Stimulated activated CD4-positive, alpha-beta T cell treated with anti-CD3 and anti-CD28 coated beads, TNF-alpha, amount 100 ng/mL, for 4 hours (primary cell): ENCODE measurements at places on chromosomes 4 and X.

DNA sequence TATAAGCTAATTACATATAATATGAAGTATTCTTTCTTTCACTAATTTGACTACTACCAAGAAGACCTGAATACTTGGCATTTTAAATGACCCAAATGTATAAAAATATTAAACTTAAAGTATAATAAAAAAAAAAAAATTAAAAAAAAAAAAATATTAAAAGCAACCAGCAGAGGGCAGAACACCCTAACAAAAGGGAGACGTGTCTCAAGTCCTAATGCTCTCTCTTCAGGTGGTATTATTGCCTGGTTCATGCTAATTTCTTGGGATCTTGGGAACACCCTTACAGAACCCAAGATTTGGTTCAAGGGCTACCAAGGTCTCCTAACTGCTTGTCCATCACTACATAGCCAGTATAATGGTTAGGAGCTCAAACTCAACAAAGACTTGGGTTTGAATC lies 754.8 kb downstream of the RAB28 start:
- no peak for DNase-seq

DNA sequence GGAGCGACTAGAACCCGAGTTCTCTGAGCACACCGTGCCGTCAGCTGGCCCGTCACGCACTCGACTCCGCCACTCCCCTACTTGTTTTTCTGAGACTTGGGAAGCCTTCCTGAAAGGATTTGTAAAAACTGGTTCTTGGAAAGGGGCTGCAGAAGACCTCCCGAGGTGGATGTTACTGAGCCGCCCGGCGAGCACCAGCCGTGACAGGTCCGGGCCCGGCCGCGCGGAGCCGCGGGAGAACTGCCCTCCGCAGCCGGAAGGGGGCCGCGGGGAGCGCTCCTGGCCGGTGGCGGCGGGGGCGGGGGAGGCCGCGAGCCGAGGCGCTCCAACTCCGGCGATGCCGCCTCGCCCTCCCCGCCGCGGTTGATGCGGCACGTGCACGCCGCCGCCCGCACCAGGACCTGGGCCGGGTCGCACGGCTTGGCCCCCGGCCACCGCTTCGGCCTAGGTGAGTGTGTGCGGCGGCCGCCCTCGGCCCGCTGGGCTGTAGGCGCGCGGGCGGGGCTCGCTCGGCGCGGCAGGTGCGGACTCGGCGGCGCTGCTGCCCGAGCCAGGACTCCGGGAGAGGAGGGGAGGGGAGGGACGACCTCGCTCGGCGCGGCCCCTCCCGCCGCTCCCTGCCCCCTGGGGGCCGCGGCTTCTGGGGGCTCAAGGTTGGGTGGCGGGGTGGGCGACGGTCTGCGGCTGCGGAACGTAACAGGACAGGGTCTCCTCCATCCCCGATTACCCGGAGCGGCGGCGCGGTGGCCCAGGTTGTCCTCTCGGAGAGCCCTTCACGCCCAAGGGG lies 1.7 kb downstream of the SPRY1 start:
- no peak for DNase-seq

GRCh38 chrX:31931225-31931624 lies 859.4 kb upstream of the FTHL17 start:
- no peak for DNase-seq

GRCh38 chr4:125572601-125573000 lies 257.8 kb downstream of the FAT4 start:
- no peak for DNase-seq

DNA sequence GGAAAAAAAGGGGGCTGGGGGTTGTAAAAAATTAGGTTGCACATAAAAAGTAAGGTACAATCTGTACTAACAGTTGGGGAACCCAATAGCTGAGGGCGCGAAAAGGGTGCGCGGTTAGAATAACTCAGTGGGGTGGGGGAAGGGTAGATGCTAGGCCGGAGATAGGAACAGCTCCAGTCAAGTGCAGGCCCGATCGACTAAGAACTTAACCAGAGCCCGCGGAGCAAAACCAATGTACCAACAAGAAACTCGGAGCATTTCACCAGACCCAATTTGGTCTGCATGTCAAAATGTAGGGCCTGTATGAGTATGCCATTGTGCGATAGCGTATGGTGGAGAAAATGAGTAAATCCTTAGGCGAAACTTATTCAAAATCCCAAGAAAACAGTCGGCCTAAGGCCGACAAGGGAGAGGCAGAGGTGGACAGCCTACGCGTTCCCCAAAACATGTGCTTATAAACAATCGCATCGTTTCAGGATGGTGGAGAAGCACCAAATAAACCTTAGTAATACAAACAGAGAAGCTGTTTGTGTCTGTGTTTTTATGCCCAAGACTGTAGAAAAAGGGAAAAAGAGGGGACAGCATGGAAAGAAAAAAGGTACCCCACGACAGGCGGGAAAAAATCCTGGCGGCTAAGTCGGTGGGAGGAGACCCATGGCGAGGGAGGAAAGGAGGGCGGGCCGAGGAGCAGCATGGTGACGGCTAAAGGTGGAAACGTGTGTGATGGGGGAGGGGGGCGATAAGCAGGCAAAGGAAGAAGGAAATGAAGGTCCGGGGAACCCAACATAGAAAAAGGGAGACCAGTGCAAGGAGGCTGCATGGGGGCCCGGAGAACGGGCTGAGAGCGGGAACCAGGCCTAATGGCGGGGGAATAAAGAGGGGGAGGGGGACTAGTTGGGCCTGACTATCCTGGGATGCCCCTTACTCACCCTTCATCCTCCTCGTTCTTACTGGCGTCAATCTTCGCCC lies 990 bp downstream of the HNRNPD start:
- DNase-seq = peak; percentile 50

- DNase-seq = no peak
These were observed 587.9 kb downstream of the TLL1 start for GRCh38 chr4:166460769-166461550.

DNA sequence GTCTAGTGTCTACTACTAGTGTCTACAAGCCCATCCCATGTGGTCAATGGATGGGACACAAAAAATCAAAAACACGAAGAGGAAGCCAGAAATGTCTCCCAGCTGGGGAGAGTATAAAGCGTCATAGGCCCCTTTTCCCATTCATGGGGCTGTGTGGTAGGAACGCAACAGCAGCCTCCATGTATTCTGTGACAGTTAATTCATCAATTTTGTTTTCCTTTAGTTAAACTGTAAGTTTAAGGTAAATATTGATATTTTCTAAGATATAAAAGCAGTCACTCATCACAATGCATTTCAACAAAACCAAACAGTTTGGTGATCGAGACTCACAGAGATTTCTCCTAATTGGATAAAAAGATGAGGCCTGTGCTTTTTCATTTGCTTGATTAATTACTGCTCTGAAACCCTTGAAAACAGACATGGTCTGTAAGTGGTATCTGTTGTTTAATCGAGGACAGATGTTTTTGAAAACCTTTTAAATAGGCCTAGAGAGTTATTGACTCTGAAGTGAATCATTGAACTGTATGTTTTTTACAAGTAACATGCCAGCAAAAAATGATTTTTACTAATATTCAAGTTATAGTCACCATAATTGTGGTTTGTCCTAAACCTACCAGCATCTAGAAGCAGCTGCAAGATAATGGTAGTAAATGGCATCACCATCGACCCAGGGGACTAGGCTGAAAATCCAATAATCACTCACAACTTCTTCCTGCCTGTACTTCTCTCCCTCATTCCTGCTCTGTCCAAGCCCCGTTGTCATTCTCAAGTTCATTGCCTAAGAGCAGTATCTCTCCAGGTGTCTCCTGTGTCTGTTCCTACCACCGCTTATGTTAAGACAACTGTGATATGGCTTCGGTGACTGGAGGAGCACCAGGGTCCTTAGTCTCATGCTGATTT lies 87.7 kb upstream of the SHISA3 start:
- no peak for DNase-seq

DNA sequence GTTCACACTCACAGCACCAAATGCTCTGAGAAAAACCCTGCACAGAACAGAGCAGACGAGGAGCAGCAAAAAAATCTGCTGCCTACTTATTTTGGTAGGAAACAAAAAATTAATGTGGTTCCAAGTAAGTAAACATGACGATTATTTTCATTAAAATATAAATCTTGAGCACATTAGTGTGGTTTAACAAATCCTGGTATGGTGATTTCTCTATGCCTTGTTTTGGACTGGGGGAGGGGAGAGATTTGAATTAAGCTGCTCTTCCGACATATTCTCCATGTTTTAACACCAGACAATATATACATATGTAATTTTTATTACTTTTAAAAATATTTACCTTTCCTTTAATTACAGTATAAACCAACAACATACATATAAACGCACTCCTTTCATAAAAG lies 1.8 kb downstream of the CAMK2D start:
- no peak for DNase-seq

DNA sequence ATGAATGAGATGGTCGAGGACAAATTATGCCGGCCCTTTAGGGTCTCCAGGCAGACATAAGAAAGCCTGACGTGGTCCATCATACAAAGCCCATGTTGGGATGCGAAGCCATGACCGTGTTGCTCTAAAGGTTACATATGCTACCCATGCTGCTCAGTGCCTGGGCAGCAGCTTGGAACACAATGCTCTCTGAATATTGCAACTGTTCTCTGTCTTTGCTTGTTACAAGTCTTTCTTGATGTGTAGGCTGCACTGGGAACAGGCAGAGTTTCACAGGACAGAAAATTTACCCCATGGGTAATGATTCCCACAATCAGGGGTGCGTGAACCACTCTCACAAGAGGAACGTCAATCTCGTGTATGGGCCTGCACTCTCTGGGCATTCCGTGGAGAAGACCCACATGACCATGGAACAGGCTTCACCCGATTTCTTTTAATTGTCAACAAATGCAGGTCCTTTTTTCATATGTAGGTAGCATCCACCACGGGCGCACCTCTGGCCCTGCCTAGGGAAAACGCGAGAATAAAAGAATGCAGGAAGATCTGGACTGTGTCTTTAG lies 66.3 kb downstream of the NBDY start:
- no peak for DNase-seq

- no peak for DNase-seq
These were observed 62.0 kb downstream of the CCSER1 start for GRCh38 chr4:90189178-90189577.

DNA sequence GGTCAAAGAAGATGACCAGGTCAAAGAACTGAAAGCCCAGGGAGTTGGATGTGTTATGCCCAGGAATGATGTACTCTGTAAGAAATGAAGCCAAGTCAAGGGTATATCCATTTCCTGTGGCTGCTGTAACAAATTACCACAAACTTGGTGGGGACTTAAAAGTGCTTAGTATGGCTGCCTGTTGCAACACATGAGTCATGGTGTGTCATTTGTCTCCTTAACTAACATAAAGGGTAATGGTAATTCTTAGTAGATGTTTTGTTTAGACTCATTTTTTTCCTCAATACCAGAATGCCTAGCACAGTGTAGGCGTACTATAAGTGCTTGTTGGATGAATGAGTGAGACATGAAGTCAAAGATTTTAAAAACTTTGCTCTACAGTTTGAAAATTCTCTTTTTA lies 45.7 kb downstream of the SYTL5 start:
- DNase-seq = no peak

DNA sequence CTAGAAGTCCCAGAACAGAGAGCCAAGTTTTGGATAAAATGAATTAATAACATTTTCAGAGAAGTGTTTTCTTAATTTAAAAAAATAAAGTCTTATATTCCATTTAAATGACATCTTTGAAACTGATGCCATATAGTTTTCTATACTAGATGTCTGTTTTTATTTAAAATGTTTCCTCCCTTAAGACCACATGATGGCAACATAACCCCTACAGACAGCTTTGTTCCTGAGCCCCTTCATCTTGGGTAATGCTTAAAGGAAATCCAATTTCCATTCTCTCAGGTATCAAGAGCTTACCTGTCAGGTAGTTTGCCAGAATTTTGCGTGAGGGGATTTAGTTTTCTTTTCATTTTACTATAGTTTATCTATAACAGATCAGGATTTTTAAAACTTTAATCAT lies 181.4 kb upstream of the UGT8 start:
- DNase-seq = no peak

- no peak for DNase-seq
These were observed 257.7 kb downstream of the PRDM5 start for GRCh38 chr4:120664851-120665250.

GRCh38 chr4:153937289-153937688 lies 148.4 kb upstream of the SFRP2 start:
- DNase-seq = no peak

DNA sequence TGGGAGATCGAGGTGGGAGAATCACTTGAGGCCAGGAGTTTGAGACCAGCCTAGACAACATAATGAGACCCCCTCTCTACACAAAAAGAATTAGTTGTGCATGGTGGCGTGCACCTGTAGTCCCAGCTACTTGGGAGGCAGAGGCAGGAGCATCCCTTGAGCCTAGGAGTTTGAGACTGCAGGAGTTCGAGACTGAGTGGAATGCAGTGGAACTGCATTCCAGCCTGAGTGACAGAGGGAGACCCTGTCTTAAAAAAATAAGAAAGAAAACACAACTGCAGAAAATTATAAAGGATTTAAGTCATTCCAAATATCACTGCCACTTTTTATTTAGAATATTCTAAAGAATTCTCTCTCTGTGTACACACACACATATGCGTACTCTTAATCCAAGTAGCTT lies 18.4 kb downstream of the HPRT1 start:
- no peak for DNase-seq

DNA sequence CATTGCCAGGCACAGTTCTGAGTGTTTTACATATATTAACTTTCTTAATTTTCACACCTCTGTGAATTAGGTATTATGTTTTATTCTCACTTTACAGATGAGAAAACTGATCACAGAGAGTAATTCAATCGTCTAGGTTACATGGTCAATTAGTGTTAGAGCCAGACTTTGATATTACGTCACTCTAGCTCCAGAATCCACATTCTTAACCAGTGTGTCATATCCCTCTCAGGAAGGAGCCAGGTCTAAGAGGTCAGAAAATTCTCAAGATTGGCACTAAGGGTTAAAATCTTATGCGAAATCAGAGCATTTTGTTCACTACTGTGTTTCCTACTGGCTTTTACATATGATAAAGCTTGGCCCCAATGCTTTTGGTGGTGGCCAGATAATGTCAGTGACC lies 7.4 kb downstream of the DMP1 start:
- DNase-seq = no peak

DNA sequence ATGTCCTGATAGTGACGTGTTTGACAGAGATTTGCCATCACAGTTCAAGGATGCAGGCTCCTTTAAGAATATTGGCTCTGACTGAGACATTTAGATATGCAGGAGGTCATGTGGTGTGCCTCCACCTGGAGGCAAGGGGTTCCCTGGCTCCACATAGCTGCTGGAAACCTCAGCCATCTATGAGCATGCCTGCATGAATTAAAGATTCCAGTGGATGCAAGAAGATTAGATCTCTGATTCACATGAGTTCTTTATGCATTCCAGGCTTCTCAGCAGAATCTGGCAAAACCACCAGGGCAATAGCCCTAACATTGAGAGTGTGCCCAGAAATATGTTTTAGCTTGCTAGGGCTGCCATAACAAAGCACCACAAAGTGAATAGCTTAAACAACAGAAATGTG lies 298.5 kb upstream of the AADAT start:
- DNase-seq = no peak

- peak; percentile 71 for DNase-seq
These were observed 119.1 kb upstream of the TRIM2 start for GRCh38 chr4:153084980-153085630.

GRCh38 chrX:19177721-19178120 lies 55.5 kb upstream of the ADGRG2 start:
- no peak for DNase-seq

GRCh38 chr4:44563496-44563895 lies 87.9 kb downstream of the YIPF7 start:
- no peak for DNase-seq
